Inflammatory macrophage (primary cell): ENCODE measurements at places on chromosomes 13 and 19.

DNA sequence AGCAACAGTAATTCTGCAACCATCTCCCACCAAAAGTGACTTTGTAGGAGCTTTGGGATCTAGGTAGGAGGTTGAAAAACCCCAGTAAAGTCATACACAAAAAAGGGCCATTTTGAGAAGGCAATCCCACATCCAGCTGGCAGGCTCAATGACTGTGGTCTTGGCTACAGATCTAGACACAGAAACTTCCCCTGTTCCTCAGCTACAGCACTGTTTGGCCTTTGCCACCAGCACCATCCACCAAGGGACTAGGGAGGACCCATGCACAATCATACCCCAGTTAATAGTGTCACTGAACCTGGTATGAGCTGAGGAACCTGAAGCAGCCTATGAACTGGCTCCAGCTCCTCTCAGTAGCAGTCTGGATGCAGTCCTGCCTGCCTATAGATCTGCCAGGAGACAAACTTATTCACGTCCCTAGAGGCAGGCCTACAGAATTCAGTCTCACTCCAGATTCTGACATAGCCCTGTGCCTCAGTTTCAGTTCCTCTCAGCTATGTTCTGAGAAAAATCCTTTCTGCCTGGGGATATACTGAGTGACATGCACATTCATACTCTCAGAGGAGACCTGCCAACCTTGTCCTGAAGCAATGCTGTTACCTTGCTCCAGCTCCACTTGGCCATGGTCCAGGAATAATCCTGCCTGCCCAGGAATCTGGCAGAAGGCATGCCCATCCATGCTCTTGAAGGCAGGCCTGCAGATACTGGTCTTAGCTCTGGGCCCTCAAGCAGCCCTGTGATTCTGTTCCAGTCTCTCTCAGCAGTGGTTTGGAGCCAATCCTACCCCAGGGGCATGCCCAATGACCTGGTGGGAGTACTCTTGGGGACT, 2048.3 kb upstream of the PCDH20 start:
- DNase-seq = no peak

GRCh38 chr19:611481-611868, 21.8 kb downstream of the HCN2 start:
- no peak for DNase-seq

GRCh38 chr19:16581971-16582343, 9.7 kb upstream of the SLC35E1 start:
- no peak for DNase-seq

- DNase-seq = no peak
Observed at GRCh38 chr13:95426631-95427030, 125.4 kb upstream of the ABCC4 start.

GRCh38 chr19:8611877-8612806, 1.6 kb upstream of the ADAMTS10 start:
- no peak for DNase-seq

DNA sequence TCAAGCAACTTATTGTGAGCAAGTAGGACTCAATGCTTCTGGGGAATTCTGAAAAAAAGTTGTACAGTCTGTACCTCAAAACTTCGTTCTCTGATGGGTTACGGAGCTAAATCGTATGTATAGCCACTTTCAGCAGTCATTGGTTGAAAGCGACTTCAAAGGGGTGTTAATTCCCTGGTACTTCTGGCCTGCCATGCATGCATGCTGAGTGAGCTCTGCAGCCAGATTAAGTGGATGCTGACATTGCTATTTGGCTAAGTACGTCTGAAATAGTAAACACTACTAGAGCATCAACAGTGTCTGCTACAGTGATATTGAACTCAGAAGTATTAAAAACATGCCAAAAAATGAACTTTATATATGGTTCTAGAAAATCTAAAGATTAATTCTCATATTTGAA, 1183.1 kb upstream of the PCDH20 start:
- no peak for DNase-seq

DNA sequence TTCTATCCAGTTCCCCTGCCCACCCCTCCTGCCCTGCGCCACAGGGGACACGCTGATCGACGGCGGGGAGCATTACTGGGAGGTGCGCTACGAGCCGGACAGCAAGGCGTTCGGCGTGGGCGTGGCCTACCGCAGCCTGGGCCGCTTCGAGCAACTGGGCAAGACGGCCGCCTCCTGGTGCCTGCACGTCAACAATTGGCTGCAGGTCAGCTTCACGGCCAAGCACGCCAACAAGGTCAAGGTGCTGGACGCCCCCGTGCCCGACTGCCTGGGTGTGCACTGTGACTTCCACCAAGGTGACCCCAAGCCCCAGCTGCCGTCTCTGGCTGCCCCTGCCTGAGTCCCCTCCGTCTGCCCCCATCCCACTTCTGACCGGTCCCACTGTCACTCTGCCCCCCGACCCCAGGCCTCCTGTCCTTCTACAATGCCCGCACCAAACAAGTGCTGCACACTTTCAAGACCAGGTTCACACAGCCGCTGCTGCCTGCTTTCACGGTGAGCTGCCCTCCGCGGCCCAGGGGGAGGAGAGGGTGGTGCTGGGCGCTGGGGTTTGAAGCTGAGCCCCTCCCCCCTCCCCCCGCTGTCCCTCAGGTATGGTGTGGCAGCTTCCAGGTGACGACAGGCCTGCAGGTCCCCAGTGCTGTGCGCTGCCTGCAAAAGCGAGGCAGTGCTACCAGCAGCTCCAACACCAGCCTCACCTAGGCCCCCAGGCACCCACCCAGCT, 15.5 kb downstream of the STAP2 start:
- no peak for DNase-seq

DNA sequence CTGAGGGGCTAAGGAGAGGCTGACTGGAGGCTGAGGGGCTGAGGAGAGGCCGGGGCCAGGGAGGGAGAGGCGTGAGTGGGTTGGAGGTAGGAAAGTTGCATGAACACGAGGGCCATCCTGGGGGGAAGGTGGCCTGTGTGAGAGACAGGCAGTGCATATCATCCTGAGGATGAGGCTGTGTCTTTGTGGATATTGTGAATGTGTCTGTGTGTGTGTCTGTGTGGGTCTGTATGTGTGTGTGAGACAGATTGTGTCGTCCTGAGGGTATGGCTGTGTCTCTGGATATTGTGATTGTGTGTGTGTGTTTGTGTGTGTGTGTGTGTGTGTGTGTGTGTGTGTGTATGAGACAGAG, 422 bp downstream of the ZNF71 start:
- no peak for DNase-seq

- no peak for DNase-seq
Observed at GRCh38 chr13:92433963-92434362, 792.6 kb upstream of the GPC6 start.

- no peak for DNase-seq
Observed at GRCh38 chr19:52910648-52911047, 12.6 kb downstream of the ZNF888 start.

GRCh38 chr19:14349426-14349825, 31.8 kb upstream of the ADGRE5 start:
- DNase-seq = peak; percentile 13

- no peak for DNase-seq
Observed at GRCh38 chr19:28847468-28847867, 365.5 kb downstream of the UQCRFS1 start.

DNA sequence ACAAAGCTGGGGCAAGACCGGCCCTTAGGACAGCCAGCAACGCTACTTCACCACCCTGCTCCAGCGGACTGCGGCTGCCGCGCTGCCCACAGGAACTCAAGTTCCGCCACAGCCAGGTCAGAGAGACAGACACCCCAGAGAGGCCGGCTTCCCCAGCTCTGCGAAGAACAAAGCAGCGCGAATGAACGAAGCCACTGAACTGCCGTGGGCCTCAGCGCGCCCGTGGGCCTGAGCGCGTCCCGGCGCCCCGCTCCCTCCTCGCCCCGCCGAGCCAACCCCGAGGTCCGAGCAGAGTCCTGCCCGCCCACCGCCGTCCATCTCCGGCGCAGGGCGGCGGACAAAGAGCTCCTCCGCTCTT, 158.4 kb downstream of the RNF17 start:
- DNase-seq = peak; percentile 37

DNA sequence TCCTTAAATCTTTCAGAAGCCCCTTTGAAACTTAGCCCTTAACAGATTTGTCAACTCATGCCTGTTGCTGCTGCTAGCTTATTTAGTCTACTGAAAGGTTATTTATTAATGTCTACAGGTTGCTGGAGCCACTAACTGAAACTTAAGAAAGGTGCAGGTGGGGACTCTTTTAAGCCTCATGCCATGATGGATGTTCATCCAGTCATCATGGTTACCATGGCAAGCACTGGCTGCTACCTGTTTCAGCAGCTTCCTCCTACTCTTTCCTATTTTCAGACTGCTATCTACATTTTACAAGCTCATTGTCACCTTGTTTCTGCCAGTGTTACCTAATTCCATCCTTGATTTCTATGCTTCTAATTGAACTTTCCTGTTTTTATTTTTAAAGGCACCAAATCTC, 27.1 kb downstream of the DGKH start:
- DNase-seq = no peak

DNA sequence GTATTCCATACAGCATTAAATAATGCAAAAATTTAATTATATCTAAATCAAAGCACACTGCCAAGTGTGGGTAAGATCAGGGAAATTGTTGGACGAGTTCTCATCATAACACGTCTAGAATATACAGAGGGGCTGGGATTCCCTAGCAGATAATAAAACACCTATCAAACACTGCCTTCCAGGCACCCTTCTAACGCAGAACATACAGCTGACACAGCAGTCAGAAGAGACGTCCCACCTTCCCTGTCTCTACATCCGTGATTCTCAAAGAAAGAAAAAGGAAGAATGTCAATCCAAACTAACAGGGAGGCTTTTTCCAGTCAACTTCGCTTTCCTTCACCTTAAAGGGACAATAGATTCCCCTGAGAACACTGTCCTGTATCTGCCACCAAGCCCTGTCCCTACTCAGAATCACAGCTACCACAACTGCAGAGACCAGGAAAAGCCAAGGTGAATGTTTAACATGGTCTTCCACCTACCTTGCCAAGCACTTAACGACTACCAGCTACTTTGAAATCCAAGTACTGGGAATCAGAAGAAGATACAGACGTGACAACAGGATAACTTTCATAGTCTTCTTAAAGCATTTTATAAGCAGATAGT, 38.5 kb downstream of the TBC1D4 start:
- no peak for DNase-seq

GRCh38 chr13:30153545-30154426, 153.6 kb downstream of the KATNAL1 start:
- DNase-seq = no peak

DNA sequence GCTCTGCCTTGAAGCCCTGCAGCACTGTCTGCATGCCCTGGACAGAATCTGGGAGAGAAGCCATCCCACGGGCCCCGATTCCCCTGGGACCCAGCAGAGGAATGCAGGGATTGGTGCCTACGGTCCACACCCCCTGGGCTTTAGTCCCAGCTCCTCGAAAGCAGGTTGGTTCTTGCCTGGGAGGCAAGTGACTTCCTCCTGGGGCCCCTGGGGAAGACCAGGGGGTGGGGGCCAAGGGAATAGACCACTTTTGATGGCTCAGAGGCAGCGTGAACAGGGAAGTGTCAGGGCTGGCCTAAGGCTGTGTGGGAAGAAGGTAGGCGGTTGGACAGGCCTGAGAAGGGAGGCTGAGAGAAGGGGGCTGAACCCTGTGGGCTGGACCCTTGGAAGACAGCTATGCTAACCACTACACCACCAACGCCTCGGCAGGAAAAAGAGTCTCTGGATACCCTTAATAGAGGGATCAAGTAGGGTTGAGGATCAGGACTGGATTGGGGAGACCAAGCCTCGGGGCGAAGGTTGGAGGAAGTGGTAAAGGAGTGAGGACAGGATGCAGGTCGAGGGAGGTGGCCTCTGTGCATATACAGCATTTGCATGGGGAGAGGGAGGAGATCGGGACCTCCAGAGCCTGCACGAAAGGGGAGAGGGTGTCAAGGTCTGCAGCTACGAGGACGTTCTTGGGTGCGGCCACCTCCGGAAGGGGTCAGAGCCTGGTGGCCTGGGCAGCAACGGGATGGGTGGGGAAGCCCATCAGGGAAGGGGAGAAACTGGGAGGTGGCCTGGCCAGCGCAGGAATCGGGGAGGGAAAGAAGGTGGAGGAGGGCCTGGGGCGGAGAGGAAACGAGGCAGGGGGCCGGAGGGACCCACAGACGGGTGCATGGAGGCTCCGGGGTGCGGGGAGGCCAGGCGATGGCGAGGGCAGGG, 709 bp downstream of the DPP9 start:
- peak; percentile 81 for DNase-seq

DNA sequence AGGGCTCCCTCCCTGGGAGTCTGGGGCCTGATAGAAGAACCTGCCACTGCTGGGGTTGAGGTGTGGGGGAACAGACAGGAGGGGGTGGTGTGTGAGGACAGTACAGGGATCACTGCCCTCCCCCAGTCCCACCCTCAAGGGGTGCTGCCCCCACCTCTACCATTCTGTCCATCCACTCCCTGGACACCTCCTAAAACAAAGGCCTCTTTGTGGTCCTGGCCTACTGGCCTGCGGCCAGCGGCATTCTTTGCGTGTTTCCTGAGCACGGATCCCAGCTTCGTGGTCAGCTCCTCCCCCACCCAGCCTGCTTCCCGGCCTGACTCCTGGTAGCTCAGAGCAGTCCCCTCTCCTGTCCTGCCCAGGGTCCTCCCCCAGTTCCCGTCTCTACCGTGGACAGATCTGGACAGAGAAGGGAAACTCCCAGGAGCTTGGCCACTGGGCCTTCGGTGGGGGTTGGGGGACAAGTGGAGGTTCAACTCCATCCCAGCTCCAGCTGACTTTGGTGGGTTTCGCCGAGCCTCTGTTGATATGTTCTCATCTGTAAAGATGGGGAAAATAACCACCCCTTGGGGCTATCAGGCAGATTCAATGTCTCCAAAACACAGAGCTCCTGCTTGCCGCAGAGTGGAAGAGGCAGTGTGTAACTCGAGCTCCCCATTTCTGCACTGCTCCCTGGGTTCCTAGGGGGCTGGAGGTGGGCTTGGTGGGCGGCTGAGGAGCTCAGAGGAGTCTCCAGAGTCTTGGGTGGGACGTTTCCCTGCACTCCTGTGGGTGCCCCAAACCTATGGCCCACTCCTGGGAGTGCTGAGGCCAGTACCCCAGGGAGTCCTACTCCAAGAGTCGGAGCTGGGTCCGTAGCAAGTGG, 48.7 kb downstream of the LYL1 start:
- no peak for DNase-seq

DNA sequence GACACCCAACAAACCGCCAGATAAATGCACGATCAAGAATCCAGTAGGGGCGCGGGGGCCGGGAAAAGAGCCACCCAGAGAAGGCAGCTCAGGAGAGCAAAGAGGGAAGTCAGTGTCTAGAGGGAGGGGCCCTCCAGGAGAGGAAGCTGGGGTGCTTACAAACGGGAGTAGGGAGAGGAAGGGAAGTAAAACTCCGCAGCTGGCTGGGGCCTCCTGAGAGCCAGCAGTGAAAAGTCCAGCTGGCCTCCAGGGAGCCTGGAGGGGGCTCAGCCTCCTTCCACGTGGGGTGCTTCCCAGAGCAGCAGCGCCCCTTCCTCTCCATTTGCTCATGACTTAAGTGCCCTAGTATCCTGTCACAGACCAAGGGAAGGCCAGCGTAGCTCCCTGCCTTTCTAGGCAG, 51.8 kb downstream of the TMED1 start:
- peak; percentile 87 for DNase-seq
